Eye (tissue), 1 donor: ENCODE measurements at places on chromosomes 16 and 17.
A peak's percentile ranks its signal among the peaks of the same experiment; 100 is the strongest.

DNA sequence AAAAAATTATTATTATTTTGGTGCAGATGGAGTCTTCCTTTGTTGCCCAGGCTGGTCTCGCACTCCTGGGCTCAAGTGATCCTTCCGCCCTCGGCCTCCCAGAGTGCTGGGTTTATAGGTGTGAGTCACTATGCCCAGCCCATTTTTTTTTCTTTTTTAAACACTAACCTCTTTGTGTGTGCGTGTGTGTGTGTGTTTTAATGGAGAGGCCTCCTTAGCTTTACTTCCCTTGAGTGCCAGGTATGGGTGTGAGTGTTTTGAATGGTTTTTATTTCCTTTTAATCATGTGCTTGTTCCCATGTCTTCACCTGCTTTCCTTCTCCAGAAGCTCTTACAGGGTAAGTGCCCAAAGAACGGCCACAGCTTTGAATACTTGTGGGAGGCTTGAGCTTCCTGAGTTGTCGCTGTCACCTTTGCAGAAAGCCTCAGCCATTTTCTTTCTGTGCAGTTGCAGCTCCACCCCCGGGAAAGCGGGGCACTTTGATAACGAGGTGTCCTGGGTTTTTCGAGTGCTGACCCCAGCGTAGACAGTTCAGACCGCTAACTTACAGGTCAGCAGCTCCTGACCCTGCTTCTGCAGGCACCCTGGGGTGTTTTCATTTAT, 22.6 kb downstream of the AKAP1 start:
- no peak for DNase-seq

- DNase-seq: no peak
These were observed 7.5 kb downstream of the TOB1 start for GRCh38 chr17:50858486-50859225.

GRCh38 chr17:58531661-58532554, 17.5 kb upstream of the MTMR4 start:
- DNase-seq: peak; percentile 70

GRCh38 chr17:34386697-34387550, 23.9 kb upstream of the CCL1 start:
- no peak for DNase-seq

- no peak for DNase-seq
These were observed 419.1 kb downstream of the CA10 start for GRCh38 chr17:51739245-51739886.

DNA sequence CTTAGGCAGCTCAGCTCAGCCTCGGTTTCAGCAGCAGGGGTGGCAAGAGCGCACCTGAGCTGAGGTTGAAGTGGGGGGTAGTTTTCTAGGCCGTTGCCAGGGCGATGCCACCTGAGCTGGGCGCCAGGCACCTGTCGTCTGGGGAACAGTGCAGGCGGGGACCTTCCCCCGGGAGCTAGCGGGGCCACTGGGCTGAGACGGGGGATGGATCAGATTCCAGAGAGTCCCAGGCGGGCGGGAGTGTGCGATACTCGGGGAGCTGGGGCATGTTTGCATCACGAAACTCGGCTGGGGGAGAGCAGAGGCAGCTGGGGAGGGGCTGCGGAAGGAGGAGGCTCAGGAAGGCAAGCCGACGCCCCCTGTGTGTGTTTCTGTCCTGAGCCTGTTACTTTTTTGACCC, 477 bp upstream of the CLDN9 start:
- no peak for DNase-seq

GRCh38 chr17:19904412-19904811, 36.7 kb upstream of the ULK2 start:
- DNase-seq: no peak

DNA sequence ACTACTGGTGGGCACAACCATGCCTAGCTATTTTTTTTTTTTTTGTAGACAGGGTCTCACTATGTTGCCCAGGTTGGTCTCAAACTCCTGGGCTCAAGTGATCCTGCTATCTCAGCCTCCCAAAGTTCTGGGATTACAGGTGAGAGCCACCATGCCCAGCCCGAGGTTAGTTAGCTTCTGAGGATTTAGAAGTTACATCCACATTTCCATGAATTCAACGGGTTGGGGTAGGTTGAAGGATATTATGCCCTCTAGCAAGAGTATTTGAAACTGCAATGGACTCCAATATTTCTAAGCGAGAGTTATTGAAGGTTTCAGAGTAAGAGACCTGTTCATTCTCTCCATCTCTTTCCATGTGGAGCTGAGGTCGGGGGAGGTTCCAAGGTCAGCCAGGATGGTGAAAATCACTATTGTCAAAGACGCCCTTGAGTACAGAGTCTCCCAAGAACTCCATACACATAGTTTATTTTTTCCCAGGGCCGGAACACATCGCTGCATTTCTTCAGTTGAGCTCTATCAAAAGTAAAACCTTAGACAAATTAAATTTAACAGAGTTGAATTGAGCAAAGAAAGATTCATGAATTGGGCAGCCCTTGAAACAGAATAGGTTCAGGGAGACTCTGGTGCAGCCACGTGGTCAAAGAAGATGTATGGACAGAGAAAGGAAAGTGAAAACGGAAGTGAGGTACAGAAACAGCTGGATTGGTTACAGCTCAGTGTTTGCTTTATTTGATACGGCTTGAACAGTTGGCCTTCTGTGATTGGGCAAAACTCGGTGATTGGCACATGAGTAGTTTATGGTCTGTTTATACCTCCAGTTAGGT, 19.0 kb upstream of the ITPRIPL2 start:
- no peak for DNase-seq

- DNase-seq: no peak
These were observed 119.5 kb upstream of the NACA2 start for GRCh38 chr17:61710546-61710945.

DNA sequence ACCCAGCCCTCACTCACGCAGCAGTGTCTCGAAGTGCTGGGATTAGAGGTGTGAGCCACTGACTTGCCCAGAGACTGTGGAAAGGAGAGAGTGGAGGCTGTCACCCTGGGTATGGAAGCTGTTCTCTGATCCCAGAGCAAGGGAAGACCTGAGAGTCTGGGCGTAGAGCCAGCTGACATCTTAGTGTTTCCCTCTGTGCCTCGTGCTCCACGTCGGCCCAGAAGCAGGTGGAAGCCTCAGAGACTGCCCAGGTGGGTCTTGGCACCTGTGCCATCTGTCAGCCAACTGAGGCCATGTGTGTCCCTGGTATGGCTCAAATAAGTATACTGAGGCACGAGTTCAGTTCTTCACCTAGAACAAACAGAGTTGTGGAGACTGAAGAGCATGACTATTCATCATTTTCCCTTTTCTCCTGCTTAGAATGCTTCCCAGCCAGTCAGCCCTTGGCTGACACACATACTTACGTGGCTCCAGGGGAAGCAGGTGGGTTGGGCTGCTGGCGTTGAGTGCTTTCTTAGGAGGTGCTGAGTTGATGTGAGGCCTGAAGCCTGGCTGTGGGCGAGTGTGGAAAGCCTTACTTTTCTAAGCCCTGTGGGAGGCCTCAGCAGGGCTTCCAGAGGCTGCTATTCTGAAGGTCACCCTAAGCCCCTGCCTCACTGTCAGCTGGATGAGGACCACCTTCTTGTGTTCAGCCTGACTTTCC, 8.1 kb downstream of the CTRL start:
- no peak for DNase-seq

DNA sequence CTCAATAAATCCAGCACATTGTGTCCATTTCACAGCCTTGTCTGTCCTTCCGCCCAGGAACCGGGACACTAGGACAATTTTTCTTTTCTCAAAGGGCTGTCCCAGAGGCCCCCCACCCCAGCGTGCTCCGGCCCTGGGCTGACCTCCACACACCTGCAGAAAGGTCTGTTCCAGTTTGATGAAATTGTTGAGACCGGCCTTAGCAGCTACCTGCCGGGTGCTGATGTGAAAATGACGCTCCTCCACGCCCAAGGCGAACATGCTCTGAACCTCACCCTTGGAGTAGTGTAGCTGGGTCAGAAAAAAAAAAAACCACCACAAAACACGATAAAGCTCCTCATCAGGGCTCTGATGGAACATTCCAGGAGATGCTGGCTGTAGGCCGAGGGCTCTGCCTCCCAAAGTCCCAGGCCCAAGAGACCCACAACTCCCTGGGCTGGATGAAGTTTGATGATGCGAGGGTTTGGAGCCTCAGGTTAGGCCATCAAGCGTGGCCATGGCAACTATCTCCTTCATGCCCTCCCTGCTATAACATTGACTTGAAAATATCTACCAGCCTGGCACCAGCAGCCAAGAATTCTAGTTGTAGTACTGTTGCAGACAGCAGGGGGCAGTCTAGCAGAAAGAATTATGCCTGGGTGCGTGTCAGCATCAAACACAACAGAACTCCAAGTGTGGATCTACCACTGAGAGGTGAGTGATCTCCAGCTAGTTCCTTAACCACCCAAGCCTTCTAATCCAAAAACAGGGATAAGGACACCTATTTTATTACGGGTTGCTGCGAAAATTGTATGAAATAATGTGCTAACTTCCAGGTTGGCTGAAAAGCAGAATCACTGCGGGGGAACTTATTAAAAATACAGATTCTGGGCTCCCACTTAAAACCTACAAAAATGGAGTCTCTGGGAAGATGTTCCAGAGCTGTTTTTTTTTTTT, 62.1 kb downstream of the RMI2 start:
- DNase-seq: peak; percentile 85
